Activated CD8-positive, alpha-beta memory T cell treated with anti-CD3 and anti-CD28 coated beads, Interleukin-2, amount 10 ng/mL, durations not matched to agents 7 days and 5 days (primary cell): ENCODE measurements at places on chromosomes 16 and 17. TPM values are rescaled to one million over a fixed set of nuclear protein-coding genes. Genes with fewer than 3 reads are reported as not detected.

DNA sequence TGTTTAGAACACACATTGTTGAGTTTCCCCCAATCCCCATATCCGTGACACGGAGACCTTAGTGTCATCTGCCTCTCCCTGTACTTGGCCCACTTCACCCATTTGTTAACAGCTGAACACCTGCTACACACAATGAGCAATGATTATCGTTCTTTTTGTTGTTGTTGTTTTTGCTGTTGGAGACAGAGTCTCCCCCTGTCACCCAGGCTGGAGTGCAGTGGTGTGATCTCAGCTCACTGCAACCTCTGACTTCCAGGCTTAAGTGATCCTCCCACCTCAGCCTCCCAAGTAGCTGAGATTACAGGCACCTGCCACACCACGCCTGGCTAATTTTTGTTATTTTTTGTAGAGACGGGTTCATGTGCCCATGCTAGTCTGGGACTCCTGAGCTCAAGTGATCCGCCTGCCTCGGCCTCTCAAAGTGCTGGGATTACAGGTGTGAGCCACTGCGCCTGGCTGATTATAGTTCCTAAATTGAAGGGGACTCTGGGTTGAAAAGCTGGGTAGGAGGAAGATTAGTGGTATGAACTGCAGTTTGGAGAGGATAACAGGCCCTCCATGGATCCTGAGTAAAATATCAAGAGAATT is 21.6 kb downstream of the NDE1 start:
- no peaks in the 10 kb centered on the region for H3K27me3 ChIP-seq
- DNase-seq: no peak
- no peak overlapping the region for H3K4me3 ChIP-seq
- H3K36me3 ChIP-seq: peaks cover 47% of the 10 kb centered on the region
- peak overlapping the region; percentile 91 for H3K27ac ChIP-seq

- H3K27me3 ChIP-seq: peaks cover 5% of the 10 kb centered on the region
- no peak overlapping the region for H3K27ac ChIP-seq
- DNase-seq: no peak
- H3K4me3 ChIP-seq: no peak overlapping the region
- H3K36me3 ChIP-seq: no peaks in the 10 kb centered on the region
Measured at GRCh38 chr17:50588391-50589049, 28.0 kb downstream of the CACNA1G start.

GRCh38 chr17:34199932-34200534 is 55.1 kb upstream of the CCL2 start:
- peaks cover 72% of the 10 kb centered on the region for H3K27me3 ChIP-seq
- H3K4me1 ChIP-seq: peaks cover 27% of the 10 kb centered on the region
- peaks cover 2% of the 10 kb centered on the region for H3K36me3 ChIP-seq
- no peak overlapping the region for H3K27ac ChIP-seq

The AGRP gene
- total RNA-seq: not detected

The RDM1 gene
- 18.5 TPM for total RNA-seq

The GSDMA gene
- not detected for total RNA-seq

GRCh38 chr17:81241203-81241602 is 2.1 kb downstream of the NDUFAF8 start:
- H3K36me3 ChIP-seq: peaks cover 4% of the 10 kb centered on the region
- H3K27ac ChIP-seq: peak overlapping the region; percentile 58
- peaks cover 42% of the 10 kb centered on the region for H3K4me1 ChIP-seq
- DNase-seq: no peak
- H3K4me3 ChIP-seq: peak overlapping the region; percentile 26
- H3K27me3 ChIP-seq: no peaks in the 10 kb centered on the region

The SLC16A5 gene
- total RNA-seq: 3.2 TPM

The DYNLL2 gene
- total RNA-seq: 31.0 TPM

- H3K36me3 ChIP-seq: peaks cover 13% of the 10 kb centered on the region
- DNase-seq: peak; percentile 41
- peaks cover 18% of the 10 kb centered on the region for H3K4me1 ChIP-seq
Measured at GRCh38 chr17:65799454-65799853, 238.0 kb upstream of the AXIN2 start.

DNA sequence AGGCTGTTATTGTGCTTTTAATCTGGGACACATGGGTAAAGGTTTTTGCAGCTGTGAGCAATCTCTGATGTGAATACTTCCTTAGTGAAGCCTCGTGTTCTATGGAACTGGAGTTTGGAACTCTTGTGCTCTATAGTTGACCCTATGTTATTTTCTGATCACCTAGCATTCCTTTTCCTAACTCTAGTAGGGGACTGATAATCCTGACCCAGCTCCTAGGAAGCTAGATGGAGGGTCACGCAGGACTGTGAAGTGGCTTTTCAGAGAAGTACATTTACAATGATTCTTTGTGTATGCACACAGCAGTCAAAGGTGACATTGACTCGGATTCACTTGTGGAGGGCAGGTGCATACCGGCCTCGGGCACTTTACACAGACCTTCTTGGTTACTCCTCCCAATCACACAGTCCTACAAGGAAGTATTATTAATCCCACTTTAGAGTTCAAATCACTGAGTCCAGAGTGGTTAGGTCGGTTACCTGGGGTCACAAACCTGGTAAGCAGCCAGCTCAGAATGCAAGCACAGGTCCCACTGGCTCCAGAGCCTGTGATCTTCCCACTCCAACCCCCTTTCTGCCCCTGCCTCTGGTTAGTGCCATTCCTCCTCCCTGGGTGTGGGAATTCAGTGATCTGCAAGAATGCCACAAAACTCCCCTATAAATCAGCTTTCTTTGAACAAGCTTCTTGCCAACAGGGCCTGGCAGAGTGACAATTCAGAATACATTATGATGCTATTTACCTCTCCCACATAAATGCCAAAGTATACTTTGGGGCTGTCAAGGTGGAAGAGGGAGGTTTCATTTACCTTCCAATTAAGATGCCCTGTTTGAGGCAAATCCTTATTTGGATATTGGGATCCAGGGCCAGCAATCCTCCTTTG is 7.1 kb downstream of the CHD9NB start:
- peaks cover 16% of the 10 kb centered on the region for H3K27me3 ChIP-seq
- H3K4me1 ChIP-seq: no peaks in the 10 kb centered on the region
- no peak overlapping the region for H3K27ac ChIP-seq
- DNase-seq: no peak
- H3K36me3 ChIP-seq: no peaks in the 10 kb centered on the region

The FAM171A2 gene
- 0.26 TPM for total RNA-seq

GRCh38 chr17:49681106-49681979 is 3.4 kb upstream of the SPOP start:
- no peak for DNase-seq
- no peak overlapping the region for H3K27ac ChIP-seq
- H3K4me1 ChIP-seq: peaks cover 13% of the 10 kb centered on the region
- no peak overlapping the region for H3K4me3 ChIP-seq

GRCh38 chr16:85608515-85608885 is 4.6 kb upstream of the GSE1 start:
- no peak for DNase-seq
- H3K36me3 ChIP-seq: no peaks in the 10 kb centered on the region
- H3K27me3 ChIP-seq: no peaks in the 10 kb centered on the region
- no peak overlapping the region for H3K27ac ChIP-seq
- H3K4me3 ChIP-seq: no peak overlapping the region

The TBC1D3C gene
- total RNA-seq: not detected

DNA sequence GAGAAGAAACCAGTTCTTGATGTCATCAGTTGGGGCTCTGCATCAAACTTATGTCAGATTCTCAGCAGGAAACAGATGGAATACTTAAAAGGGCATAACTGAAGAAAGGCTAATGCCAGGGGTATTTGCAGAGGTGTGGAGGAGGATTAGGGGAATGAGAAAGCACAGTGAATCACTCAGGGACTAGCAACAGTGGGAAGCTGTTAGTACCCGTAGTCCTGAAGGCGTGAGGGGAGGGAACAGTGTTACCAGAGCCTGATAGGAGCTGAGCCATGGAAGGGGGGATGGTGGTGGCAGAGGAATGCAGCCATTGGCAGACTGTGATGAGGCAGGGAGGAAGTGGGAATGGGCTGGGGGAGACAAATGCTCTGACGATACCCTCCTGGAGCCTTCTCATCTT is 162.3 kb downstream of the UTP18 start:
- no peak for DNase-seq
- H3K4me1 ChIP-seq: peaks cover 12% of the 10 kb centered on the region
- H3K36me3 ChIP-seq: peaks cover 3% of the 10 kb centered on the region
- H3K27ac ChIP-seq: no peak overlapping the region

DNA sequence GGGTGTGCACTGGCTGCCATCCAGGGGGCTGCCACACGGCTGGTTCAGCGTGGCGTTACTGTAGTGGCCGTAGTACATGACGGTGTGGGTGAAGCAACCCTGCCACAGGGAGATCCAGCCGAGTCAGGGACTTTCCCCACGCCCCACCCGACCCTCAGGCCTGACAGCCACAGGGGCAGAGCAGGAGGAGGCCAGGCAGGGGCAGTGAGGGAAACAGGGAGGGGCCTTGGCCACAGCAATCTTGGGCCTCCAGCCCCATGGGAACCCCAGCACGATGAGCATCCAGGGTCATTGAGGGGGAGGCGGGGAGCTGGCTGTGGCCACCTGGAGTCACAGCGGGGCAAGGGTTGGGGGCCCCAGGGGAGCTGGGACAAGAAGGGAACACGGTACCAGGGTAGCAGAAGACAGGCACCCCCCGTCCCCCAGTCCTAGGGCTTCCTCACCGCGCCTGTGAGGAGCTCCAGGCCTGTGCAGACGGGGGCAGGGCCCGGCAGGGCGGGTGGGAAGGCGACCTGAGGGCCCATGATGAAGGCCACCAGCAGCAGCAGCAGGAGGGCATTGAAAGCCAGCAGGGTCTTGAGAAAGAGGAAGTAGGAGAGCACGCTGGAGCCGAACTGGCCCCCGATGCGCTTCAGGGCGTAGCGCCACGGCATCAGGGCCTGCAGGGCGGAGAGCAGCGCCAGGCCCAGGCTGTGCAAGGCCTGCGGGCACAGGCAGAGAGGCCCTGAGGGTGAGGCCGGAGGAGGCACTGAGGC is 4.3 kb downstream of the TMC6 start:
- DNase-seq: no peak
- H3K36me3 ChIP-seq: peaks cover 48% of the 10 kb centered on the region
- peak overlapping the region; percentile 44 for H3K4me3 ChIP-seq
- H3K4me1 ChIP-seq: peaks cover 62% of the 10 kb centered on the region
- peak overlapping the region; percentile 41 for H3K27ac ChIP-seq
- no peaks in the 10 kb centered on the region for H3K27me3 ChIP-seq

The FOXN1 gene
- total RNA-seq: not detected

DNA sequence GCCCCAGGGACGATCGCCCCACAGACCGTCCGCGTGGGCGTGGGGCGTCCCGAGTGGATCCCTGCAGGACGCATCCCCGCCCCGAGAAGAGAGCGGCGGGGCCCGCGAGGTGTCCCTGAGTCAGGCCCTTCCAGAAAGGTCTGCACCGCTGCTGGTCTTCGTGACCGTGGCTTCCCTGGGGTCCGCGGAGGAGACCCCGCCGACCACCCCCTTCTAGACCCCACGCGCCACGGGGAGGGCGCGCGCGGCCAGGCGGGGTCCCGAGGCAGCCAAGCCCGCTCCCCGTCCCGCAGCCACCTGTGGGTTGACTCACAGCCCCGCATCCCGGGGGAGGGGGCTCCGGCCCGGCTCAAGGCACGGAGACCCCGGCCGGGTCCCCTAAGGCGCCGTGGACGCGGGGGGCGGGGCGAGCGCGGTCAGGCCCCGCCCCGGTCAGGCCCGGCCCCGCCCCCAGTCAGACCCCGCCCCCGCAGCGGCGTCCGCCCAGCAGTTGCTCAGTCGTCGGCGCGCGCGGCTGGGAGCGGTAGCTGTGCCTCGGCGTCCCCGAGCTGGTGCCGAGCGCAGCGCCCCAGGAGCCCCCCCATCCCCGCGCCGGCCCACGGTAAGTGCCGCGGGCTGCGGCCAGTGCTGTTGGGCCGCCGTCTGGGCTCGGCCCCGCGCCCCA is at the start of gene BAIAP3:
Gene BAIAP3 (plus strand): TSS at position 497 of the 664 bp plus-strand sequence. CDS start 4,905 bp downstream, outside the sequence.
- DNase-seq: peak; percentile 65
- no peak within 1 kb of the TSS for H3K4me3 ChIP-seq

- H3K27me3 ChIP-seq: peaks cover 14% of the 10 kb centered on the region
- H3K4me3 ChIP-seq: no peak overlapping the region
- H3K36me3 ChIP-seq: no peaks in the 10 kb centered on the region
- DNase-seq: no peak
- no peak overlapping the region for H3K27ac ChIP-seq
Measured at GRCh38 chr17:55612691-55613141, 101.5 kb upstream of the SMIM36 start.

DNA sequence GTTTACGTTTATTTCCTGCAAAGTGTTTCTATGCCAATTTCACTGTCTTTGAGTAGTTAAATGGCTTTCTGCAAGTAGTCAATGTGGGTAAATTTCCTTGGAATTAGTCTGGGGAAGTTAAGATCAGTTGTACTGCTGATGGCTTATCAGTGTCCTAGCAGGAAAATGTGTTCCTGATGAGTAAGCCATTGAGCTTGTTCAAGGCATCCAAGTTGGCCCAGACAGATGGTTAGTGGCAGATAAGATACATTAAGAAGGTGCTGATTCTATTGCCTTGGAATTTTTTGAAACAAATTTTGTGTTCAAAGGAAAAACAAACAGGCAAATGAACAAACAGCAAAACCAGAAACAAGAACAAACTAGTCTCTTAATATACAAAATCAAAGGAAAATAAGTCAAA is 258.4 kb downstream of the MAP2K6 start:
- H3K4me1 ChIP-seq: no peaks in the 10 kb centered on the region
- H3K36me3 ChIP-seq: no peaks in the 10 kb centered on the region
- H3K27me3 ChIP-seq: no peaks in the 10 kb centered on the region
- H3K4me3 ChIP-seq: no peak overlapping the region

DNA sequence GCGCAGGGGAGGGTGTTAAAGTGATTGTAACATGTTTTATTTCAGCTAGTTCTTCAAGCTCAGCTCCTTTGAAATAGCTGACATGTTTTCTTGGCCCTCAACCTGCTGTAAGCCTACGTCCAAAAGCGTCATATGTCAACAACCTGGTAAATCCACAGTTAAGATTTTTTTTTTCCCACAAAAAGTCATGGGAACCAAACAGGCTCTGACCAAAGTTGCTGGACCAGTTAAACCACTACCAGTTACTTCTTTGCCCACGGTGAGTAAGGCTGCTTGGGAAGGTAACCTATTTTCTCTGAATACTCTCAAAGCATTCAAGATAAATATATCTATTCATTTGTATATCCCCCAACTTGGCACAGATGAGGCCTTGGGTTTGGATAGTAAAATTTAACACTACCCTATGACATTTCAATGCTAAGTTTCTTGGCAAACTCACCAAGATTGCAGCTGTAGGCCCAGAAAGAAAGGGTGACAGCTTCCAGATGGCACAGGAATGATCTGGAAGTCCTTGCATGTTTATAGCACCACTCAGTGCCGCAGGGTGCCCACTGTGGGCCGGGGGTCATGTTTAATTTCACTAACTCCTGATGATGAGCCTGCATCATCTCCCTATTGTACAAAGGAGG is 166.2 kb downstream of the XYLT1 start:
- peaks cover 39% of the 10 kb centered on the region for H3K4me1 ChIP-seq
- peaks cover 3% of the 10 kb centered on the region for H3K36me3 ChIP-seq
- no peak for DNase-seq
- no peak overlapping the region for H3K27ac ChIP-seq
- H3K27me3 ChIP-seq: no peaks in the 10 kb centered on the region

DNA sequence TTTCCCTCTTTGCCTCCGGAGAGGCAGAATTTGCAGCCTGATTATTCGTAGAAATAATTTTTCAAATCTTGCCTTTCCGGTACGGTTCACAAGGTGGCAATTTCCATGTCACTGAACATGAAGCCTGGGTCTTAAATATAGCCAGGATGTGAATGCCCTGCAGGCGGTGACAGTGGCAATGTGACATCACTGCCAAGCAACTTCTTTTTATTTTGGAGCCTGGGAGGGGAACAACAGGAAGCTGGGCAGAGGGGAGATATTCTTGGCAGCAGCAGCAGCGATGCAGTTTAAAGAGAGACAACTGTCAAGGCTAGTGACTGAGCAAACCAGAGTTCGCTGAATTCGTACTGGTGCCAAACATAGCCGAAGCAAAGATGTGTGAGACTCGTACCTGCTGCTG is 171.1 kb downstream of the SNX29 start:
- no peaks in the 10 kb centered on the region for H3K4me1 ChIP-seq
- no peaks in the 10 kb centered on the region for H3K27me3 ChIP-seq
- no peak overlapping the region for H3K27ac ChIP-seq
- no peak overlapping the region for H3K4me3 ChIP-seq
- H3K36me3 ChIP-seq: no peaks in the 10 kb centered on the region
